ENCODE measurements at places on chromosomes 7 and 10. TPM values are rescaled to one million over a fixed set of nuclear protein-coding genes. Genes with fewer than 3 reads are reported as not detected.

DNA sequence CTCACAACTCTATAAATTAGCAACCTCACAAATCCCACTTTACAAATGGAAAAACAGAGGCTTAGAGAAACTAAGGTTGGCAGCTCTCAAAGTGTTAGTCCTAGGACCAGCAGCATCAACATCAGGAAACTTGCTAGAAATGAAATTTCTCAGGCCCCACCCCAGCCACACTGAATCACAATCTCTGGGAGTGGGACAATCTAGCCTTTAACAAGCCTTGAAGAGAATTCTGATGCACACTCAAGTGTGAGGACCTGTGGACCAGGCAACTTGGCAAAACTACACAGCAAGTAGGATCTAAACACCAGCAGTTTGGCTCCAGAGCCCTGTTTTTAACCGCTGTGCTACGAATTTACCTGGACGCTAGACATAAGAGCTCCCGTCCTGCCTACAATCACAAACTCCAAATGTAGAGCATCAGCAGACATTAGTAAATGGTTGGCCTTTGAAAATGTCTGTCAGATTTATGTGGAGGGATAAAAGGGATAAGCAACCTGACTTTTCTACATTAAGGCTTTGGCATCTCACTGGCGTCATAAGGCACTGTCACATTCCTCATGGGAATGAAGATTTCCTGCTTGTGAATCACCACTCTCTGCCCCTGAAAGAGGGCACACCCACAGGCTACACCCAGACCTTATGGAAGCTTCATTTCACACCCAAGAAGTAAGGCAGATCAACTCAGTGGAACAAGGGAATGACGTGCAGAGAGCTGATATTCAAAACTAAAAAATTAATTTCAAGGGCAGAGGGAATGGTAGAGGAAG lies 34.5 kb downstream of the PPP1R3C start:
- no peak for DNase-seq
- peaks cover 20% of the 10 kb centered on the region for H3K4me1 ChIP-seq
- H3K27ac ChIP-seq = peak overlapping the region; percentile 77
- H3K4me3 ChIP-seq = no peak overlapping the region
- no peaks in the 10 kb centered on the region for H3K27me3 ChIP-seq

- no peaks in the 10 kb centered on the region for H3K27me3 ChIP-seq
- DNase-seq = no peak
- H3K36me3 ChIP-seq = no peaks in the 10 kb centered on the region
- H3K4me3 ChIP-seq = no peak overlapping the region
- H3K4me1 ChIP-seq = no peaks in the 10 kb centered on the region
Observed at GRCh38 chr10:78829565-78829964, 239.2 kb upstream of the ZMIZ1 start.

Gene ACADSB
- total RNA-seq = 17.9 TPM

Gene LSM5
- total RNA-seq = 29.3 TPM

Gene HERC4
- 81.9 TPM for total RNA-seq

Gene NAT16
- total RNA-seq = not detected

Gene NRG3
- total RNA-seq = 0.81 TPM

Gene GATA3
- 0.78 TPM for total RNA-seq

Gene OIT3
- total RNA-seq = 0.15 TPM

Gene EPHA1
- 0.45 TPM for total RNA-seq

Gene SLC13A1
- total RNA-seq = not detected

Data from aorta (tissue), 5 donors.